Neural progenitor cell (in vitro differentiated cells): ENCODE measurements at places on chromosomes 5 and 9. TPM values are rescaled to one million over a fixed set of nuclear protein-coding genes. Genes with fewer than 3 reads are reported as not detected.

Gene FGF18
- total RNA-seq = 0.06 and 0.22 TPM in 2 replicates

Gene GAPT
- total RNA-seq = not detected in 2 replicates

Gene SLC6A3
- 0.19 and 0.32 TPM in 2 replicates for total RNA-seq

Gene PRDM9
- not detected in 2 replicates for total RNA-seq

Gene PCDHA5
- 2.4 and 2.7 TPM in 2 replicates for total RNA-seq

Gene TAF1L
- not detected in 2 replicates for total RNA-seq

Gene NME5
- total RNA-seq = 6.7 and 8.0 TPM in 2 replicates

Gene CHSY3
- 0.30 and 0.90 TPM in 2 replicates for total RNA-seq

Gene STRBP
- total RNA-seq = 70.9 and 99.4 TPM in 2 replicates

Gene P4HA2
- 12.4 and 15.9 TPM in 2 replicates for total RNA-seq

GRCh38 chr9:4887556-4887955, 94.8 kb downstream of the RCL1 start:
- no peak for DNase-seq

DNA sequence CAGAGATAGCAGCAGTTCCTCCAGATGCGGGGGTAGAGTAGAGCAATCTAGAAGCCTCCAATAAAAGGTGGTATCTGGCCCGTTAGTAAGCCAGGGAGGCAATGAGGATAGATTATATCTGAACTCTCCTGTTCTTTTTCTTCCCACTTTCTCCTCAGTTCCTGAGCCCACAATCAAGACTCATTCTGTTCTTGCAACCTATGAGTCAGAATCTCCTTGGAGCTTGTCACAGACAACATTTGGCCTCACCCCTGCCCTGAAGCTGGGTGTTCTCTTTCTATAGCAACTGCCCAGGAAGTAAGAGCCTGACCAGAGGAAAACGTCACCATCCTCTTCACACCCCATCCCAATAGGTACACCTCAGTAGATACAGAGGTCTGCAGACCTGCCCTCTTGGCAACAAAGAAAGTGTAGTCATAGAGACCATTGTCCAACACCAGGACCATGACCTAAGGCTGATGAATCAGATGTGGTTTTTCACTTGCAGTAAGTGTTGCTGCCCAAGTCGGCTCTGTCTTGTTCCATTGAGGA, 76.3 kb upstream of the PCA3 start:
- no peak for DNase-seq

DNA sequence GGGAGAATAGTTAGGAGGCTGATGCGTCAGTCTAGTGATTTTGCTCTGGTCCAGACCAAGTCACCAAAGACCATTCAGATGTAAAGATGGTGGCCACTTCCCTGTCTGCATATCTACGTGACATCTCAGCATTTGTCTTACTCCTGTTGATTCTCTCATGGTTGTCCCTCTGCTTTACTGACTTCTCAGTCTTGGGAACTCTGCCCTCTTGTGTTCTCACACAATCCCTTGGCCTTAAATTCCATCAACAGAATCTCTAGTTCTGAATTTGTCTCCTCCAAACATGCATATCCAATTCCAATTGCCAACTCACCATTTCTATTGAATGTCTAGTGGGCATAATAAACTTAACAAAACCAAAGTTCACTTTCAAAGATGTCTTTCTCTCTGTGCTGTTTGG, 147.8 kb downstream of the SLC24A2 start:
- DNase-seq = peak; percentile 36

DNA sequence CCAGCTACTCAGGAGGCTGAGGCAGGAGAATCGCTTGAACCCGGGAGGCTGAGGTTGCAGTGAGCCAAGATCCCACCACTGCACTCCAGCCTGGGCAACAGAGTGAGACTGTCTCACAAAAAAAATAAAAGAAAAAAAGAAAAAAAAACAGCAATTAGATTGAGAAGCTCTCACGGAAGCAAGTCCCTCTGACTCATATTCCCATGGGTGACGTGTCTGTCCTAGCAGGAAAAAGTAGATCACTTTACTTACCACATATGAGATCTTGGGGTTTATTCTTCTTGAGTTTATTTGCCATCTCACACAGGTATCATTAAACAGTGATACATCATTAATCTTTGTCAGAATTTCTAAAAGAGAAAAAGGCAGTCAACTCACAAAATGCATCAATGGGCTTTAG, 62.6 kb downstream of the SUSD1 start:
- no peak for DNase-seq

DNA sequence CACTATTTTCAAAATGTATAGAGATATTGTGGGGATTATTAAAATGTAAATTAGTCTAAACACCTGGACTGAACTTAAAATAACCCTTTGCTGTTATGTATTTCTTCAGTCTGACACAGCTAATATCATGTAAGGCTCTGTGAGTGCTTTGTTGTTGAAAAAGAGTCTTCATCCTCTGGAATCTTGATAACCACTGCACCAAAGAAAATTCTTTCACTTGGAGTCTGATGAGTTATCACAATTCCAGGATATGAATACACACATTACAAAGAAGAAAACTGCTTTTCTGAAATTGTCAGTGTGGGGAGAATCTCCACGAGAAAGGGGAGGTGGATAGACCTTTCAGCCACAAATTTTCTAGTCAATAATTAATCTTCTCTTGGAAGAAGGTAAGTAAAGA, 42.3 kb upstream of the TARS1 start:
- DNase-seq = no peak

DNA sequence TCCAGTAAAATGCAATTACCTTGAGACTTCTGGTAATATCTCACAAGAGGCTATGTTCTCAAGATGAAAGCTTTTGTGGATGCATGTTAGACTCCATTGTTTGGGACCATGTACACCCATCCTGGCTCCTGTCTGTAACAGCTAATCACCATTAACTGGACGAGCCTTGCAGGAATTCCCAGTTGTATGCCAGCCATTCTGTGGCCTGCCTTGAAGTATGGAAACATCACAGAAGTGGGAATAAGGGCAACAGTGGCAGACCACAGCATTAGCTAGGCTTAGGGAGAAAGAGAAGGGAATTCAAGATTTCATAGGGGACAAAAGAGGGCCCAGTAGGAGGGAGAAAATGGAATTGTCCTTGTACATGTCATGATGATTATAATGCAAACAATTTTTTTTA, 79.0 kb downstream of the RORB start:
- DNase-seq = no peak

DNA sequence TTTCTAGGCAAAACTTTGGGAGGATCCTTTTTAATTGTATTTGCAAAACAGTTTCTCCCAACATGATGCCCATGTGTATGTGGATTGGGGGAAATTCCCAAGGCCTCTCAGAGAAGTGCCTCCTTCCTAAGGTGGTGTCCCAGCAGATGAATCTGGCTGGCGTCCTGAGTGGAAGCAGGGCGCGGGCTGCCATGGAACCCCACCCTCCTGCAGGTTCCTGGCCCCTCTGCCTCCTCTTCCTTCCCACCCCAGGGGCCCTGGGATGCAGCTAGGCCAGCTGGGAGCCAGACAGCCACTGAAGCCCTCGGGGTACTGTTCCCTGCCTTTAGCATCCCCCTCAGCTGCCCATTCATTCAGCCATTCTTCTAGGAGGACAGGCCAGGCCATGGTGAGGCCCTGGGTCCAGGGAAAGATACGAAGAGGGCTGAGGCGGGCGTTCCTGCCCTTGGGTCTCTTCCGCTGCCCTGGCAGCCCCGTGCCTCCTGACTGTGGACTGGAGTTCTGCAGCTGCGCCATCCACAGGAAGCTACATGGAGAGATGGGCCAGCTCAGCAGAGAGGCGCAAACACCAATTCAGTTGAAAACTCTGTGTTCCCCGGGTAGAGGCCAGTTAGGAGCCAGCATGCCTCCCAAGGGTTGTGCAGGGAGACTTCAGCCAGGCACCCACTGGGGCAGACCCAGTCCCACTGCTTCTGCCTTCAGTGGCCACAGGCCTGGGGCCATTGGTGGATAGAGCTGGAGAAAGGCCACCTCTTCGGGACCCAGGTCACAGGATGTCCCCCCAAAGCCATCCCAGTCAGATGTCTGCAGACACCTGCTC, 36.5 kb downstream of the ADAMTS2 start:
- DNase-seq = no peak

DNA sequence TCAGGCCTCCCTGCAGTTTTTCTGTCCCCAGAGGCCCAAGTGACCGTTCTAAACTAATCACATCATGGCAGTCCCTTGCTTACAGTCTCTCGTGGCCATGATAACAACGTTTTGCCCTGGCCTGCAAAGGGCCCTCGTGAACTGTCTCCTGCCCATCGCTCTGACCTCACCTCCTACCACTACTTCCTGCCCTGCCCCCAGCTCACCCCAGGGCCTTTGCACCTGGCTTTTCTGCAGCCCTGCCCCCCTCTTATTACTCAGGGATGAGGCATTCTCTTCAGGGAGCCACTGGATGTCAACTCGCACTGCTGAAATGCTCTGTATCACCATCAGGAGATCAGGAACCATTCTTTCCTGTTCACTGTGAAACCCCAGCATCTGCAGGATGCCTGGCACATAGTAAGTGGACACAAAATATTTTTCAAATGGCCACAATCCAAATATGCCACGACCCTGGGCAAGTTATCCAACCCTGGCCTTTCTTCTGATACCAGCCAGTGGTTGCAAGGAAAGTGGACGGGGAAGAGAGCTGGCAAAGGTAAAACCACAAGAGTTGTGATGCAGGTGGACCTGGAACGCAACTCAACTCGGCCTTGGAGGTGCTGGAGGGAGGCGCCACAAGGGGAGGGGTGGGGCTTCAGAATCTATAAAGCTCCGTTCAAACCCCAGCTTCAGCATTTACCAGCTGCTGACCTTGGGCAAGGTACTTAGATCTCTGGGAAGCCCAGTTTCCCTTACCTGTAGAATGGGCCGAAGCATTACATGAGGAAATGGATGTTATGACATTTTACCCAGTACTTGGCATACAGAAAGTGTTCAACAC, 1.7 kb downstream of the SNCB start:
- DNase-seq = no peak

DNA sequence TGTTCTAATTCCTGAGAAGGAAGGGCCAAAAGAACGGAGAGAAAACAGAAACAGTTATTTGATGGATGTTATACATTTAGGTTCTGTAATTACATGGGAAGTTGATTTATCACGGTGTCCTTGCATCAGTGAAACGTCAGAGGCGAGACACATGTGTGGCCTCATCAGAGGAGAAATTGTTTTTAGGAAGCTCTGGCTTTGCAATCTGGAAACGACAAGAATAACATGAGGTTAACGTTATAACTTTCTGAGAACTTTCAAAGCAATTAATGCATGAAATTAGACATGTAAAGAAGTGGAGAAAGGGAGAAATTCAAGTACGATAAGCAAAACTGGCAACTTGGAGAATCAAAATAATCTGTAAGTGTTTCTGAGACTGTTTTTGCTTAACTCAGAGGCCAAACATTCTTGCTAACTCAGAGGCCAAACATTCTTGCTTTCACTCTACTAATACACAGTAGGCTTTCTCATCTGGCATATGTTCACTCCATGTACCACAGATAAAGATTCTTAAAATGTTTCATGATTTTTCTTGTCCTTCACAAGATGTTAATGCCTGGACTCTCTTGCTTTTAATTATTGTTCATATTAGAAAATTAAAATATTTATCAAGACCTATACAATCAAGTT, 933.0 kb downstream of the TLE4 start:
- DNase-seq = no peak

GRCh38 chr5:329768-330167, 8.3 kb downstream of the AHRR start:
- DNase-seq = no peak

DNA sequence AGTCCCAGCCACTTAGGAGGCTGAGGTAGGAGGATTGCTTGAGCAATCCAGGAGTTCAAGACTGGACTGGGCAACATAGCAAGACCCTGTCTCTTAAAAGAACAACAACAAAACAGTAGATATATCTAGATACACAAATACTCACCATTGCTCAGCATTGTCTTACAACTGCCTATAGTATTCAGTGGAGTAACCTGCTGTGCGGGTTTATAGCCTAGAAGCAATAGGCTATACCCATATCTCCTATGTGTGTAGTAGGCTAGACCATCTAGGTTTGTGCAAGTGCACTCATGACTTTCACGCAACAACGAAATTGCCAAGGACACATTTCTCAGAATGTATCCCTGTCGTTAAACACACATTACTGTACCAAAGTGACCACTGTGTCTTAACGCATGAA, 44.7 kb downstream of the SLIT3 start:
- no peak for DNase-seq

- no peak for DNase-seq
Observed at GRCh38 chr5:14286574-14287421, 143.7 kb downstream of the TRIO start.

- DNase-seq = no peak
Observed at GRCh38 chr5:149671544-149671943, 58.6 kb upstream of the PPARGC1B start.

DNA sequence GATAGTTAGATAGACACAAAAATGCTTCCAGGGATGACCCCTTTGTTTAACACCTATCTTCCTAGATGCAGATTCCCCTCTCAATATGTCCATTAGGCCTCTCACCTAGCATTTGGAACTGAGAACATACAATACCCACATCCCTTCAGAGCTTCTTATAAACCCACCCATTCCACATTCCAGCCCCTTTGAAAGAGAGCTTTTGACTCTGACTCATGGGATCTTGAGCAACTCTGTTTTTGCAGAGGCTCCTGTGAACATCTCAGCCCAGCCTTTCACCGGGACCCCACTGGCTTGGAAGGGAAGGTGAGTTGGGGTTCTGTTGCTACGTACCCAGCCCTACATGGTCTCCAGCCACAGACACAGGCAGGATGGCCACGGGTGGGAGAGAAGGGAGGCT, 195.5 kb downstream of the FRMD3 start:
- no peak for DNase-seq

- no peak for DNase-seq
Observed at GRCh38 chr5:158940977-158941376, 158.7 kb downstream of the EBF1 start.

DNA sequence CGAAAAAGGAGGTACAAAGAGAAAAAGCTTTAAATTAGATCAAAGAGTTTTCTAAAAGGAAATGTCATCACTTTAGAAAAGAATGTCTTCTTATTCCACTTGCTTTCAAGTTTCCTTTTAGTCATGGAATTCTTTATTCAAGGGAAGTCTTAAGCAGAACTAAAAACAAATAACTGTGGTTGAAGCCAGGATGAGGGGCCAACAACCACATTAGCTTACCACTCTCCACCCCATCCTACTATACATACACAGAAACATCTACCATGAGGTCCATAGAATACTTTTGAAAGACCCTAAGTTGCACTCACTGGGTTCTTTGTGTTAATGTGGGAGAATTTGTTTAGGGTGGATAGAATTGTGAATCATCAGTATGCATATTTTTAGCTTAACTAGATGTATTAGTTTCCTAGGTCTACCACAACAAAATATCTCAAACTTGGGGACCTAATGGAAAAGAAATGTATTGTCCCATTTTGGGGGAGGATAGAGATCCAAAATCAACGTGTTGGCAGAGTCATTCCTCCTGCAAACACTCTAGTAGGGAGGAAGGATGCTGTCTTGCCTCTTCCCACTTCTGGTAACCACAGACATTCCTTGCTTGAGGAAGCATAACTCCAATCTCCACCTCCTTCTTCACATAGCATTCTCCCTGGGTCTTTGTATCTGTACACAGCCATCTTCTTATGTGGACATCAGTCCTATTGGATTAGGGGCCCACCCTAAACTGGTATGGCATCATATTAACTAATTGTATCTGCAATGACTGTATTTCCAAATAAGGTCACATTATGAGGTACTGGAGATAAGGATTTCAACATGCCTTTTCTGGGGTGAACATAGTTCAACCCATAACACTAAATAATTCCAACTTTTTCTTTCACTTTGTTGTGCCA, 239.4 kb downstream of the LURAP1L start:
- no peak for DNase-seq

GRCh38 chr9:115627511-115627910, 509.6 kb upstream of the TNC start:
- peak; percentile 95 for DNase-seq

- DNase-seq = no peak
Observed at GRCh38 chr5:66285343-66285922, 141.3 kb downstream of the SREK1 start.

GRCh38 chr5:110838961-110839360, 100.2 kb downstream of the SLC25A46 start:
- DNase-seq = no peak
